ENCODE measurements at places on chromosomes 6 and 20.

DNA sequence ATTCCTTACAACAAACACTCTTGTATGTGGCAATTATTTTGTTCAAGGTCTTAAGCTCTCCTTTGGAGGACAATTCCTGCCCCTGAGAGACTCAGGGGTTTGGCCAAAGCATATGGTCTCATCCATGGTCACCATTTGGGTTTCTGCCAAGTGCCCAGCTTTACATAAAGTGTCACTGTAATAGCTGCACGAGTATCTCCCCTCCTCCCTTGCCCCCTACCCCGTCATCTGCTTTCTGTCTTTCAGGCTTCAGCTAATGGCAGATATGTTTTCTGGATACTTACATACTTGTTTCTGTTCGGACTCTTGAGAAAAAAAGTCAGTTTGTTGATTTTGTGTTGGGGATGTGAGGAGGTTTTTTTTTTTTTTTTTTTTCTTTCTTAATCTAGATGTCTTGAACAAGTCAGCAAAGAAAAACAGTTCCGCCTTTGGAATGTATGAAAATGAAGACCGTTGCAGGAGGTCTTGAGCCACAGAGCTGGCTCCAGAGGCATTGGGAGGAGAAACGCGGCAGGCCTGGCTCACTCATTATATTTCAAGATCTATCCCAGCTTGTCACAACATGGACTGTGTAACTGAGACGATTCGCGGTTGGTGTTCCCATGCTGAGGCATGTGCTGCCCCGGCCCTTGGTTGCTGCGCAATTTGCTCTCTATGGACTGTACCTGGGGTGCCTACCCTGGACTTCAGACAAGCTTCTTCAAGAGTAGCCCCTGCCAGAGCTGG lies 32.6 kb upstream of the STX16 start:
- DNase-seq, result no peak

DNA sequence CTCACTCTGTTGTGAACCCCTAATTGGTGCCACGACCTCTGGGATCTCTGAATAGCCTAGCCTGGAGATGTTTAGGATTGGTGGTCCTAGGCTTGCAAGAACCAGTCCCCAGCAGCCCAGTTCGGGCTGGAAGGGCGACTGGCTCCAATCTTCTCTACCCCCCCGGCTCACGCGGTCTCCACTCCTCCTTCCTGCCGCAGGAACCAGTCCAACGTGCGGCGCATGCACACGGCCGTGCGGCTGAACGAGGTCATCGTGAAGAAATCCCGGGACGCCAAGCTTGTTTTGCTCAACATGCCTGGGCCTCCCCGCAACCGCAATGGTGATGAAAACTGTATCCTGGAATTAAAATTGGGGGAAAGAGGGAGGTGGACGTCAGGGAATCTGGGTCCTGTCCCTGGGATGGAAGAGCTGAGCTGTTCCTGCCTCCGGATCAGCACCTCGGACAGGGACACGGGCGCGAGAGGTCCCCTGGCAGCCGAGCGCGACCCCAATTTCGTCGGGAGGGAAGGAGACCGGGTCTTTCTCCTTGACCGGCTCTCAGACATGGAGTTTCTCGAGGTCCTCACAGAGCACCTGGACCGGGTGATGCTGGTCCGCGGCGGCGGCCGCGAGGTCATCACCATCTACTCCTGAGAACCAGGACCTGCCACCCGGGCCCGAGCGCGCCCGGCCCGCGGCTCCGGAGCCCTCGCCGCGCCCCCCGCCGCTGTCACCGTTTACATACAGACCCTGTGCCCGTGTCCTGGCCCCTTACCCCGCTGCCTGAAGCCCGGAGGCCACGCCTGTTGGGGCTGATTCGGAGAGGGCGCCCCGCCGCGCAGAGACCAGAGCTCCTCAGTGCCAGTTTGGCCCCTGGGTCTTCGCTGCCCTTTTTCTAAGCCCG lies 28.2 kb downstream of the SLC12A5 start:
- no peak for DNase-seq

DNA sequence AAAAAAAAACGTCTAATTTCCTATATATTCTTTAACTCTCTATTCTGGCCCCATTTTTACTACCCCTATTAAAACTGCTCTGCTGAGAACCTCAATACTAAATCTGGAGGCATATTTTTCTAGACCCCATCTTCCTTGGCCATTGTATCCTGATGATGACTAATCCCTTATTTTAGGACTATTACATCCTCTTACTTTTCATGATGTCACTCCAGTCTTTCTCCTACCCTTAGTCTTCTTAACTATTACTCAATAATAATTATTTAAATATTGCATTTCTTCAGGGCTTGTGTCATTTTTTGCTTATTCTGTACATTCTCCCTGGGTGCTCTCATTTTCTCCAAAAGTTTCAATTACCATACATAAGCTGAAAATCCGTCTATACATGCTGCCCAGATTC lies 6.4 kb downstream of the FBXO30 start:
- no peak for DNase-seq

DNA sequence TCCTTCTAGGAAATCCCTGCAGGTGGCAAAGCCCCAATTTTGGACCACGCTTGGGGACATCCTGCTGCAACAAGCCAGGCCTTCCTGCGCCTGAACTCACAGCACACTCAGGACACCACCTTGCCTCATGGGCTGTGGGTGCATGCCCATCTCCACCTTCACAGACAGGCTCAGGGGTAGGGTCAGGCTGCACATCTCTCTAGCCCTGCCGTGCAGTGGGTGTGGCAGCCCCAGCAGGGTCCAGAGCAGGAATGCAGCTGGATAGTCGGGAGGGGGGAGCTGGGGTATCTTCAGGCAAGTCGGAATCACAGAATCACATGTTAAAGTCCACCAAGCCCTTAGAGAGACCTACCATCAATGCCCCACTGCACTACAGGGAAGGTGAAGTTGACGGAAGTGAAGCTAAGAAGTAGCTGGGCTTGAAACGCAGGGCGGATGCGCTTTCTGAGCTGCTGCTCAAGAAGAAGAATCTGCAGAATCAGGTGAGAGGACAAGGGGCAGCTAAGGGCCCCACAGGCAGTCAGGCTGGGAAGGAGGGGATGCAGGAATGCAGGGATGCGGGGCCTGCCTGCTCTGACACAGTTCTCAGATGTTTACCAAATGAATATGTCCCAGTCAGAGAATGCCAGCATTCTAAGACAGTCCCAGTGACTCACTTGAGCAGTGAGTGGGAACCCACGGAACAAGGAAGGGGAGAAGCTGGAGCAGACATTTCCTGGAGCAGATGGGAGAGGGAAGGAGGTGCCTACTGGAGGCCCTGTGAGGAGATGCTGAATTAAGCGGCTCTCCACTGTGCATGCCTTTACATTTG lies 11.3 kb downstream of the SERPINB6 start:
- peak; percentile 49 for DNase-seq

GRCh38 chr6:68343901-68344300 lies 291.2 kb upstream of the ADGRB3 start:
- DNase-seq, result no peak

DNA sequence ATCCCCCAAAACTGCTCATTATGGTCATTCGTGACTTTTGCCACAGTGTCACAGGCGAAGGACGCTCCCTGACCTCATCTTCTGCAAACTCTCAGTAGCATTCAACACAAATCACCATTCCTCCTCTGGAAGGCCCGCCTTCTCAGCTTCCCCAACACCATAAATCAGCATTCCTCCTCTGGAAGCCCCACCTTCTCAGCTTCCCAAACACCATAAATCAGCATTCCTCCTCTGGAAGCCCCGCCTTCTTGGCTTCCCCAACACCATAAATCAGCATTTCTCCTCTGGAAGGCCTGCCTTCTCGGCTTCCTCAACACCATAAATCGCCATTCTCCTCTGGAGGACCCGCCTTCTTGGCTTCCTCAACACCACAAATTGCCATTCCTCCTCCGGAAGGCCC lies 288.0 kb upstream of the AGPAT4 start:
- DNase-seq, result no peak

DNA sequence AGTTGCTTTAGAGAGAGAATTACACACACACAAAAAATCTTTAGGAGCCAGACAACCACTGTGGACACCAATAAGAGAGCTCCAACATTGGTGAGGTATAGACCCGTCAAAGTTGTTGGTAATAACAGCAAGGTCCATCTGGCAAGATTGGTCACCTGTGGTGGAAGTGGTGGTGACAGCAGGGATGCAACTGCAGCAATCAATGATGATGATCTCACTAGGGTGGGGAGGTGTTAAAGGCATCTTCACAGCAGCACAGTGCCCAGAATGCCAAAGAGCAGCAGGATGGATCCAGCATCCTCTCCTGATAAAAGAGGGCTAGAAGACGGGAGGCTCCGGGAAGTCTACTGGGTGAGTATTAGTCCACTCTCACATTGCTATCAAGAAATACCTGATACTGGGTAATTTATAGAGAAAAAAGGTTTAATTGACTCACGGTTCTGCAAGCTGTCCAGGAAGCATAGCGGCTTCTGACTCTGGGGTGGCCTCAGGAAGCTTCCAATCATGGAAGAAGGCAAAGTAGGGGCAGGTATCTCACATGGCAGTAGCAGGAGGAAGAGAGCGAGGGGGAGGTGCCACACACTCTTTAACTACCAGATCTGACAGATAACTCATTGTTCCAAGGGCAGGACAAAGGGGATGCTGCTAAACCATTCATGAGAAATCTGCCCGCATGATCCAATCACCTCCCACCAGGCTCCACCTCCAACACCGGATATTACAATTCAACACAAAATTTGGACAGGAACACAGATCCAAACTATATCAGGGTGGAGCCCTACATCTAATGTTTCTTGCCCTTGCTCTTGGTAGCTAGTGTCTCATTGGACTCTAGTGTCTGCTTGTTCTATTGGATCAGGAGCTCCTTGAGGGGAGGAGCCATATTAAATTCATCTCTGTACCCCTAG lies 48.9 kb downstream of the KLHL31 start:
- no peak for DNase-seq

- no peak for DNase-seq
Measured at GRCh38 chr20:51379601-51380341, 162.7 kb downstream of the NFATC2 start.

DNA sequence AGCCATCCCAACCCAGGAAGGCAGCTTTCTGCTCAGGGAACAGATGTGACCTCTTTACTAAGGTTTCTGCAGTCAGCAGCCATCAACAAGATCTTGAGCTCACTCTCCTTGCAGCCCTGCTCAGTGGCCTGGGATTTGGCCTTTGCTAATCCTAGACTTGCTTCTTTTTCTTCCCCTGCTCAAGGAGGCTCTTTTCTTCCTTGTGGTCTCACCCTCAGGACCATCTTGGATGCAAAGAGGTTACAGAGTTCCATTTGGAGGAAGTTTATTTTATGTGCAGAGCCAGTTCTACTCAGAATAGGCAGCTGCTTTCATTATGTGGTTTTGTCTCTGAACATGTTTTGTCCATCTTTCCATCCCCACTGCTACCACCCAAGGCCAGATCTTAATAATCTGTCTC lies 49.3 kb downstream of the RALY start:
- no peak for DNase-seq

GRCh38 chr6:77204555-77204954 lies 258.7 kb downstream of the HTR1B start:
- no peak for DNase-seq

DNA sequence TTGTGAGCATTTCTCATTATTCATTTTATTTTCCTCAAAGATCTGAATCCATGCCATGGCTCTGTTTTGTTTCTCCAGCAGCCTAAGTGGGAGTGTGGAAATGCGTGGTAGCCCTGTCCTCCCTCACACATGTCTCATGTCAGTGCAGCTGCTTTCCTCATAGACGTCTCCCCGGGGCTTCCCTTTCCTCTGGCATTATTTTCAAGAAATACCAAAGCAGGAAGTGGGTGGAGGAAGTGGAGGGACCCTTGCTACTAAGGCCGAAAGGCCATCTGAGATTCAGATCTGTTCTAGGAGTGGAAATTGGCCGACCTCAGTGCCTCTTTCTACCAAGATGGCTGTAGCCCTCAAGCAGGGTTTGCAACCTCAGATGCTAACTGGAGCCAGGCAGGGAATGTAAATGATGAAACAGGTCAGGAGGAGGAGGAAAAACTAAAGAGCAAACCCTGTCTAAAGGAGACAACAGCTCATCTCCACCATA lies 420.9 kb upstream of the PLCB4 start:
- no peak for DNase-seq

- no peak for DNase-seq
Measured at GRCh38 chr20:18686696-18687095, 98.8 kb downstream of the DTD1 start.

- DNase-seq, result no peak
Measured at GRCh38 chr6:16124198-16125180, 4.4 kb upstream of the MYLIP start.

DNA sequence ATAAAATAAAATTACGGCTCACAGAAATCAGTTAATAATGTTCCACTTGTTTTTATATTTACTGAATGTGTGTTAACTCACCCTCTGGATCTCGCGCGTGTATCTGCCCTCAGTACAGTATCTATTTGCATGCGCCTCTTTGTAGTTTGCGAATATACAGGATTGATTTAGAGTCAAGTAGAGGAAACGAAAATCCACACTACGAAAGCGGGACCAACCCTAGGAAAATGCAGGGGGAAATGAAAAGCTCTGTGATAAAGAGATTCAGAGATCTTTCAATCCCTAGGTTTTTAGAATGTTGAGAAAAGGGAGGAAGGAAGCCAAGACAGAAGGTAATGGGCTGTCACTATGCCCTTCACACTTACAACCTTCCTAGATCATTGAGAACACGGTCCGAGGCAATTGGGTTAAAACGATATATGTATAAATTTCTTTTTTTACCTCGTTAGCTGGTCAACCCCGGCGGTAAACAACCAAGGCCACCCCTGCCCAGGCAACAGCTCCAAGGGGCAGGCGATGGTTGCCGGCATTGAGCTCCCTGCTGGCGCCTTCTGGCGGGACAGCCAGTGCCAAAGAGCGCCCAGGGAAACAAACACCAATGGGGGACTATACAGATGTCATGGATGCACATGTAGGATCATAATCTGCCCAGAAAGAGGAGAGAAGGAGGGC lies 792 bp upstream of the FUT9 start:
- DNase-seq, result no peak

DNA sequence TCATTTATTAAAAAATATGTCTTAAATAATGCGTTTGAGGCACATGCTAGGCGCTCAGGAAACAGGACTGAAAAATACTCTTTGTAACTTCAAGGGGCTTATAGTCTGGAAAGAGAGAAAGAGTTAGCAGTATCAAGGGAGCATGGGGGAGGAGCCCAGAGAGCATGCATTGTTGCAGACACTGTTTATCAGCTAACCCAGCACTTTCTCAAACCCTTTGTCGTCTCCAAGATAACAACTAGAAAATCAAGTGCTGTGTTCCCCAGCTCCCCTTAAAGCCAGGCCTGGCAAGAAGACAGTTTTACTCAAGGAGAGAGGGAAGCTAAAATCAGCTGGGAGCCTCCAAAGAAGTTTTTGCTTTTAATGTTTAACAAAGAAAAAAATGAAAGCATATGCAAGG lies 98.4 kb downstream of the PERP start:
- DNase-seq, result no peak

GRCh38 chr20:24461848-24462247 lies 7.6 kb upstream of the SYNDIG1 start:
- no peak for DNase-seq

Measured in BJ (cell line).